IPS DF 6.9 (cell line): ENCODE measurements at places on chromosomes 16 and 17.

DNA sequence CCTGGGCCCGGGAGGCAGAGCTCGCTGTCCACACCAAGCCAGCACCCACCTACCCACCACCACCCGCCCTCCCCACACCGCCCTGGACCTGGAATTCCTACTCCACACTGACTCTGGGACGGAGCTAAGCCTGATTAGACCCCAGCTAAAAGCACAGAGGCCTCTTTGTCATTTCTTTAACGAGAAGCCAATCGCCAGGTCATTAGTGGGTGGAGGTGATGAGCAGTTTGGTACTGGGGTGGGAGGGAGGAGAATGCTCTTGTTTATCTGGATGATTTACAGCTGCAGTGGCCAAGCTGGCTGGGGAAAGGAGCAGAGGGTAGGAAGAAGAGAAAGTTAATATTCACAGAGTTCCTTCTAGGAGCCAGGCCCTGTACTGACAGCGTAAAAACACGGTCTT is 6.0 kb upstream of the BHLHA9 start:
- no peak for DNase-seq
- no peak overlapping the region for H3K27ac ChIP-seq
- H3K36me3 ChIP-seq: no peaks in the 10 kb centered on the region
- no peaks in the 10 kb centered on the region for H3K4me1 ChIP-seq

DNA sequence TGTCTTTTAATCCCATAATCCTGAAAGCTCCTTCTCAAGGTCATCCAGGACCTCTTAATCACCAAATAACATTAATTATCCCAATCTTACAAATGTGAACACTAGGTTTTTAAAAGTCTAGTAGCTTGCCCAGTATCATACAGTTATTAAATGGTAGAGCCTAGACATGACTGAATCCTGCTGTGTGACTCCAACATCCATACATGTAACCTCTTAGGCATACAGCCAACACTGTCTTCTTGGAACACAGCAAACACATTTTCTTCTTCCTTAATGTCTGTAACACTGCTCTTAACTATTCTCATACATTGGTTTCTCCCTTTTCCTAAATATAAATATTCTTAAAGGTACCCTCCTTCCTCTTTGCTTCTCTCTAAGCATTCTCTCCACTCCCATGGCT is 13.7 kb downstream of the BRIP1 start:
- no peaks in the 10 kb centered on the region for H3K27me3 ChIP-seq
- H3K36me3 ChIP-seq: no peaks in the 10 kb centered on the region
- H3K27ac ChIP-seq: no peak overlapping the region
- no peak for DNase-seq
- H3K4me1 ChIP-seq: no peaks in the 10 kb centered on the region
- no peak overlapping the region for H3K4me3 ChIP-seq

DNA sequence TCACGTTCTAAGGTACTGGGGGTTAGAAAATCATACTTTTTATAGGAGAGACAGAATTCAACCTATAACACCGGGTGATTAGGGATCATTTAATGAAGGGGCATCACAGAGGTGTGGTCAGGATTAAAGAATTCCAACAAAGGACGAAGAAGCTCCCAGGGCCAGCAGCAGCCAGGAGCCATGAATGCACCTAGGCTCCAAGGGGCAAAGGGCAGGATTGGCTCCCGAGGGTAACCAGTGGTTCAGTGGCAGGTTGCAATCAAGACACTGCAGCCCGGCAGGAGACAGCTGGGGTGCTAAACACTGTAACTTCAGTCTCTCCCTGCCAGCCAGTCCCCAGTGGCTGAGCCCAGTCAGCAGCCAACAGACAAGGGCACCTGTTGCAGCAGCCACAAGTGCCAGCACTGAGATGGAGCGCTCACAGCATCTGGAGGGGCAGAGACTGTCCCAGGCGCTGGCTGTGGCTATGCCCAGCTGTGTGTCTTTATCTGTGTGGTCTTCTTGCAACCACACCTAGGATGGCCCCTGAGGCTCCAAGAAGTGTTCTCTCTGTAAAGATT is 23.9 kb downstream of the DHRS7C start:
- no peak overlapping the region for H3K4me3 ChIP-seq
- no peaks in the 10 kb centered on the region for H3K27me3 ChIP-seq
- no peaks in the 10 kb centered on the region for H3K36me3 ChIP-seq
- no peak for DNase-seq
- no peaks in the 10 kb centered on the region for H3K4me1 ChIP-seq

- no peak overlapping the region for H3K27ac ChIP-seq
- H3K36me3 ChIP-seq: no peaks in the 10 kb centered on the region
- peaks cover 2% of the 10 kb centered on the region; the same call in 1 of the 2 replicates for H3K27me3 ChIP-seq
- H3K4me3 ChIP-seq: no peak overlapping the region
Measured at GRCh38 chr16:4138713-4139112, 22.5 kb upstream of the ADCY9 start.

- H3K27me3 ChIP-seq: no peaks in the 10 kb centered on the region
- no peaks in the 10 kb centered on the region for H3K36me3 ChIP-seq
- no peaks in the 10 kb centered on the region for H3K4me1 ChIP-seq
- no peak for DNase-seq
- no peak overlapping the region for H3K27ac ChIP-seq
Measured at GRCh38 chr17:69059458-69060175, 1.1 kb downstream of the ABCA9 start.

- 0 out of 2 replicates have a peak, but pooled peaks cover 2% of the 10 kb centered on the region for H3K4me1 ChIP-seq
- no peak overlapping the region for H3K4me3 ChIP-seq
- no peaks in the 10 kb centered on the region for H3K36me3 ChIP-seq
- peaks cover 18% of the 10 kb centered on the region for H3K27me3 ChIP-seq
- no peak overlapping the region for H3K27ac ChIP-seq
Measured at GRCh38 chr17:44555099-44555498, 2.2 kb upstream of the FZD2 start.

- H3K27me3 ChIP-seq: no peaks in the 10 kb centered on the region
- H3K4me1 ChIP-seq: no peaks in the 10 kb centered on the region
- no peak overlapping the region for H3K4me3 ChIP-seq
- DNase-seq: no peak
Measured at GRCh38 chr16:31064882-31065461, 9.1 kb downstream of the ZNF668 start.

GRCh38 chr16:86286991-86287663 is 223.2 kb upstream of the FOXF1 start:
- H3K27ac ChIP-seq: no peak overlapping the region
- H3K4me1 ChIP-seq: peaks cover 10% of the 10 kb centered on the region
- H3K36me3 ChIP-seq: no peaks in the 10 kb centered on the region; the same call in 1 of the 2 replicates
- H3K27me3 ChIP-seq: peaks cover 59% of the 10 kb centered on the region
- peak; percentile 50 for DNase-seq

GRCh38 chr17:61555127-61555566 is 35.9 kb downstream of the NACA2 start:
- no peak for DNase-seq
- H3K27me3 ChIP-seq: no peaks in the 10 kb centered on the region
- no peaks in the 10 kb centered on the region for H3K36me3 ChIP-seq
- no peaks in the 10 kb centered on the region for H3K4me1 ChIP-seq
- no peak overlapping the region for H3K27ac ChIP-seq
- no peak overlapping the region for H3K4me3 ChIP-seq

GRCh38 chr17:40004072-40004471 is 11.2 kb upstream of the CSF3 start:
- no peaks in the 10 kb centered on the region for H3K36me3 ChIP-seq
- no peak overlapping the region for H3K27ac ChIP-seq
- no peaks in the 10 kb centered on the region for H3K27me3 ChIP-seq
- H3K4me1 ChIP-seq: no peaks in the 10 kb centered on the region
- no peak overlapping the region for H3K4me3 ChIP-seq
- no peak for DNase-seq

GRCh38 chr17:10114931-10115535 is 83.4 kb downstream of the GAS7 start:
- no peaks in the 10 kb centered on the region for H3K27me3 ChIP-seq
- peaks cover 12% of the 10 kb centered on the region; the same call in 1 of the 2 replicates for H3K4me1 ChIP-seq
- H3K4me3 ChIP-seq: no peak overlapping the region
- no peak overlapping the region for H3K27ac ChIP-seq
- no peaks in the 10 kb centered on the region for H3K36me3 ChIP-seq

DNA sequence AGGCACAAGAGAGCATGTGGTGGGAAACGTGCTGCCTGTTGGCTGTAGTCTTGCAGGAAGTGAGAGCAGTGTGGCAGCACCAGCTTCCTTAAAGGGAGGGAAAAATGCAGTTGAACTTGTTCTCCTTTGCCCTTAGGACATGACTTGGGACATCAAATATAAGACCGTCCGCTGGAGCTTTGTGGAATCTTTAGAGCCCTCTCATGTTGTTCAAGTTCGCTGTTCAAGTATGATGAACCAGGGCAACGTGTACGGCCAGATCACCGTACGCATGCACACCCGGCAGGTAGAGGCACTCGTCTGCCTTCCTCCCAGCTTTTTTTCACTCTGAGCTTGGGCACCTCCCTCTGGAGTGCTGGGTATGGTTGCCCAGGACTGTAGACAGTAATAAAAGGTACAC is 23.3 kb downstream of the GPR179 start:
- H3K27ac ChIP-seq: no peak overlapping the region
- no peaks in the 10 kb centered on the region for H3K27me3 ChIP-seq
- DNase-seq: no peak
- H3K4me3 ChIP-seq: no peak overlapping the region

DNA sequence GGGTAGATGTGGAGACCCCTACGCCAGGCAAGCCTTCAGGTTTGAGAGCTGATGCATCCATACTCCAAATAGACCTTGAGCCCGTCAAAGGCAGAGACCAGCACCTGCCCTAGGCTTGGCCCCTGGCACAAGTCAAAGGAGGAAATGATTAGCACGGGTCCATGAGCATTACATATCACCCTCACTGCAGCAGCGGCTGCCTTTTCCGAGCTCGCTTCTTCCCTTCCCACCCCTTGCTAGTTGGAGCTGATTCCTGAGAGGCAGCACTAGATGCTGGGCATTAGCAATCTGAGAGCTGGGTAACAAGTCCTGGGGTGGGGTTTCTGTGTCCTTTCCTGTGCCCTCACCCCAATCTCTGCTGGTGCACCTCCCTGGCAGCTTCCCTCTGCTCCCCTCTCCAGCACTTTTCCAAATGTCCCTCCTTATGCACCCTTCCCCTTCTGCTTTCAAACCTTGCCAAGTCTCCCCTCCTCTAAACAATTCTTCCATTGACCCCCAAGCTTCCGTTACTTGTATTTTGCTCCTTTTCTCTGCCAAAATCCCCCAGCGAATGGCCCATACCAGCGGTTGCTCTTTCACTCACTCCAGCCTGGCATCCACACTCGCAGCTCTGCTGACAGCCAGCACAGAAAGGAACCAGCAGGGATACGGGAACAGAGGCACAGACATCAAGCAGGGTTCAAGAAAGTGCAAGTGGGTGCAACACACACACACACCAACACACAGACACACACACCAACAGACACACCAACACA is 3.0 kb downstream of the CDRT4 start:
- DNase-seq: no peak
- peaks cover 2% of the 10 kb centered on the region; the same call in 1 of the 2 replicates for H3K4me1 ChIP-seq
- H3K4me3 ChIP-seq: no peak overlapping the region

DNA sequence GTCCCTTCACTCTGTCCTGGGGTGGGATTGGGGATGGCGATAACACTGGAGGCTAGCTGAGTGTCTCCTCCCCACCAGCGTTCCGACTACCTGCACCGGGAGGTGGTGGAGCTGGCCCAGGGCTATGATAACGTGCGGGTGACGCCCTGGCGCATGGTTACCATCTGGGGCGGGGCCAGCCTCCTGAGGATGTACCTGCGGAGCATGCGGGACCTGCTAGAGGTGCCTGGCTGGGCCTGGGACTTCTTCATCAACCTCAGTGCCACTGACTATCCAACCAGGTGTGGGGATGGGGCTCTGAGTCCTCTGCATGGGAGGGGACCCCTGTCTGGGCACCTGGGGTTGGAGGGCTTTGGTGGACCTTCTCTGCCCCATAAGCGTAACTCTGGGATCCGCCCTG is 8.8 kb downstream of the XYLT2 start:
- no peak overlapping the region for H3K4me3 ChIP-seq
- H3K27me3 ChIP-seq: no peaks in the 10 kb centered on the region
- DNase-seq: no peak
- H3K36me3 ChIP-seq: peaks cover 44% of the 10 kb centered on the region

DNA sequence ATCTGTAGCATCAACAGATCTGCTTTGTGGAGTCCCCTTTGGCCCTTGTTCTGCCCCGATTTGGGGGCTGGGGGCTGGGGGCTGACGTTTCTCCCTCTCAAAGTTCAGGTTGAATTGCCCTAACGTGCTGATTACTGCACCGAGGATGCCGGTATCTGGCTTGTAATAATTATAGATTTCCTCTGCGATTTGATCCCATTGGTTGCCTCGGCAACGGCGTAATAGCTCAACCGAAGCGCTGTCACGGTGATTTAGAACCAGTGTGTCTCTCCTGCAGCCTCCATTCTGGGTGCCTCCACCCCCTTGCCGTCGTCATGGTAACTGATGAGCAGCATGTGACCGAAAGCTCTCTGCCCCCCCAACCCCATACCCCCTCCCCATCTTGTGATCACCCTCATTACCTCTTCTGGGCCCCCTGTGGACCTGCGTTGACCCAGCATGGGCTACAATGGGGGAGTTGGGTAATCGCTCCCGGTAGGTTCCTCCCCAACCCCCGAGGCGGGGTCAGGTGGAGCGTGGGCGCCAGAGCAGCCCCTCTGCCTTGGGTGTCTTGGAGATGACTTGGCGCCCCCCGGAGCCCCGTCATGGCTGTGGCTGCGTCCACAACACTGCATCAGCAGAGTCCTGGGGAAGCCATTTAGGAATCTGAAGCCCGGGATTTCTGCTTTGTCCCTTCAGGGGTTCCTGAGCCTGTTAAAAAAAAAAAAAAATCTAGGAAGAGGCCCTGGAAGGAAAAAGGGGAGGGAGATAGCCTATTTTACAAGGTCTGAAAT is 38.4 kb downstream of the ABAT start:
- no peak overlapping the region for H3K27ac ChIP-seq
- H3K4me1 ChIP-seq: no peaks in the 10 kb centered on the region
- H3K4me3 ChIP-seq: peak overlapping the region; percentile 19; the same call in 1 of the 2 replicates

DNA sequence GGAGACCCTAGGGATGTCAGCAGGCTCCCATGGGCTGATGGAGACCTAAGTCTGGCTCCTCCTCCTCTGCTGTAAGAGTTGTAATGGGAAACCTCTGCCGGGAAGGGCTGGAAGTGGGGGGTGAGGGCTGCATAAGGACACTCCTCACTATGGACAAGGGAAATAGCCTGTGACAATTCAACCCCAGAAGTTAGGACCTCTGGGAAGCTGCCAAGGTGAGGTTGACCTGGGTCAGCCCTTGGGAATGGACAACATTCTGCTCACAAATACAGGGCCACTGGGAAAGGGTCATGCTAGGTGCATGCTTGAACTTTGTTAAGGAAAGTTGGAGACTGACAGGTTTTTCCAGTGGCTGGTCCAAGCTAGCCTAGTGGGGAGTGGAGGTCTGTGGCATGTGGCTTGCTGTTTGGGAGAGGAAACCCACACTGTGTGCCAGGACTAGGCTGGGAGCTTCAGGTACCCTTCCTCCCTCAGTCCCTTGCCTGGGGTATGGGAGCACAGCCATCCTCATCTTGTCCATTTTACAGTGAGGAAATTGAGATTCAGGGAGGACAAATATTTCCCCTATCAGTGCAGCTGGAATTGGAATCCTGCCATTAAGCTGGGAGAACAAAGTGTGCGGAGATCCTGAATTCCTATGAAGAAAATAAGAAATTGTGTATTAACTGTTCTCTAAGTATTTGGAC is 190.4 kb downstream of the SALL1 start:
- DNase-seq: no peak
- no peaks in the 10 kb centered on the region for H3K4me1 ChIP-seq
- H3K36me3 ChIP-seq: no peaks in the 10 kb centered on the region
